ENCODE measurements at places on chromosomes 16 and 17. TPM values are rescaled to one million over a fixed set of nuclear protein-coding genes. Genes with fewer than 3 reads are reported as not detected.

The SYNGR2 gene
- total RNA-seq = 151 TPM

The TMEM204 gene
- total RNA-seq = 40.7 TPM

The MYH1 gene
- total RNA-seq = not detected

The CKLF gene
- 31.5 TPM for total RNA-seq

The MYL4 gene
- not detected for total RNA-seq

DNA sequence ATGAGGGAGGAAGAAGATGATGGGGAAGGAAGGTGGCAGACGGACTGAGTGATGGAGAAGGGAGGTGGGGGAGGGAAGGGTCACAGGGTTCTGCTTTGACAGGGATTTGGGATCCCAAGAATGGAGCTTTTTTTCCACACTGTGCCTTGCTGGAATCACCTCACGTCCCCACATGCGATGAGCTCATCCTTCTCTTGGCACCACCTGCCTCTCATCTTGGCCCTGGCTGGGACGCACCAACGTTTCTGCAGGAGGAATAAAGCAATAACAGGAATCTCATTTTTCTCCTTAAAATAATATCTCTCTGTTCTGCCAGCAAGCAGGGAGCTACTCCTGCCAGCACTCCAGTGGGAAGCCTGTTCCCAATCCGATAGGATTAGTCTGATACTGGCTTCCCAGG is 47.8 kb downstream of the MEOX1 start:
- peaks cover 7% of the 10 kb centered on the region for H3K27me3 ChIP-seq
- no peaks in the 10 kb centered on the region for H3K36me3 ChIP-seq
- no peak for ATAC-seq
- H3K4me3 ChIP-seq = no peak overlapping the region
- no peak overlapping the region for H3K27ac ChIP-seq

GRCh38 chr16:28140788-28141618 is 70.8 kb downstream of the XPO6 start:
- H3K27me3 ChIP-seq = no peaks in the 10 kb centered on the region
- H3K36me3 ChIP-seq = no peaks in the 10 kb centered on the region
- no peak for ATAC-seq
- no peak overlapping the region for H3K27ac ChIP-seq

DNA sequence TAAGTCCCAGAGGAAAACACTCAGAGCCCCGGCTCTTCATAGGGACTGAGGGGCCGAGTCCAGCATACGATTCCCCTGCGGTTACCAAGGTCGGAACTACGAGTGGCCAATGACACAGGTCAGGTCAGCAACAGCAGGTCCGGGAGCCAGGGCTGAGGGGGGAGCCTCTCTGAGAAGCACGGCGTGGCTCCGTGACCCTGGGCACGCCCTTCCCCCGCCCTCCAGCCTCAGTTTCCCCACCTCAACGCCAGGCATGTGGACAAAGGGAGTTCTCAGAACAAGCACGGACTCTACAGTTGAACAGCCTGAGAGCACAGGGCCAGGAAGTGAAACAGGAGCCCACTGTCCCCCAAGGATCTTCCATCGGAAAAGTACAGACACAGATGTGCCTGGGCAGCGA is 25.6 kb downstream of the TPSD1 start:
- H3K36me3 ChIP-seq = no peaks in the 10 kb centered on the region
- H3K27me3 ChIP-seq = peaks cover 91% of the 10 kb centered on the region
- no peaks in the 10 kb centered on the region for H3K4me1 ChIP-seq
- H3K4me3 ChIP-seq = no peak overlapping the region

DNA sequence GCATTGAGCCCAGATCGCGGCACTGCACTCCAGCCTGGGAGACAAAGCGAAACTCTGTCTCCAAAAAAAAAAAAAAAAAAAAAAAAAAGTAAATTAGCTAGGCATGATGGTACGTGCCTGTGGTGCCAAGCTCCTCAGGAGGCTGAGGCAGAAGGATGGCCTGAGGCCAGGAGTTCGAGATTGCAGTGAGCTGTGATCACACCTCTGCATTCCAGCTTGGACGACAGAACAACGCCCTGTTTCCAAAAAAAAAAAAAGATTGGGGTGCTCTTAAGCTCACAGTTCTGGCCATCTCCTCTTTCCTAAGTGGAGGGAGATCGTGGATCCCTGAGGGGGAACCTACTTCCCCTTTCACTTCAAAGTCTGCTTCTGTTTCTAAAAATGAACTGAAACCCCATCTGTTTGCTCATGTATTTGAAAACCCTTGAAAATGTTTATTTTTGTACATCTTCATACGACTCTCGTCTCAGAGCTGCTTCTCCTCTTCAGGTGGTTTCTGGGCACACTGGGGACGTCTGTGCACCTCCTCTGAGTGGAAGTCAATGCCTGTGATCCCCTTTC is 138.8 kb downstream of the PRKCA start:
- H3K27ac ChIP-seq = no peak overlapping the region
- H3K36me3 ChIP-seq = no peaks in the 10 kb centered on the region
- no peak overlapping the region for H3K4me3 ChIP-seq
- no peaks in the 10 kb centered on the region for H3K27me3 ChIP-seq
- ATAC-seq = no peak

GRCh38 chr17:81489012-81489997 is 23.3 kb downstream of the ACTG1 start:
- peaks cover 7% of the 10 kb centered on the region for H3K27me3 ChIP-seq
- no peaks in the 10 kb centered on the region for H3K36me3 ChIP-seq
- no peak overlapping the region for H3K27ac ChIP-seq
- no peak for ATAC-seq
- H3K4me3 ChIP-seq = no peak overlapping the region
- H3K4me1 ChIP-seq = peaks cover 46% of the 10 kb centered on the region
